ENCODE measurements at places on chromosomes 5 and 9. TPM values are rescaled to one million over a fixed set of nuclear protein-coding genes. Genes with fewer than 3 reads are reported as not detected.
A peak's percentile ranks its signal among the peaks of the same experiment; 100 is the strongest.

- H3K36me3 ChIP-seq = peaks cover 38% of the 10 kb centered on the region
- peaks cover 40% of the 10 kb centered on the region for H3K4me1 ChIP-seq
- H3K27ac ChIP-seq = no peak overlapping the region
- no peaks in the 10 kb centered on the region for H3K27me3 ChIP-seq
- DNase-seq = no peak
Observed at GRCh38 chr5:95941756-95942155, 19.9 kb downstream of the ELL2 start.

- no peak for DNase-seq
- H3K4me1 ChIP-seq = no peaks in the 10 kb centered on the region
- no peak overlapping the region for H3K27ac ChIP-seq
- H3K36me3 ChIP-seq = no peaks in the 10 kb centered on the region
Observed at GRCh38 chr9:94839398-94839797, 112.9 kb downstream of the AOPEP start.

DNA sequence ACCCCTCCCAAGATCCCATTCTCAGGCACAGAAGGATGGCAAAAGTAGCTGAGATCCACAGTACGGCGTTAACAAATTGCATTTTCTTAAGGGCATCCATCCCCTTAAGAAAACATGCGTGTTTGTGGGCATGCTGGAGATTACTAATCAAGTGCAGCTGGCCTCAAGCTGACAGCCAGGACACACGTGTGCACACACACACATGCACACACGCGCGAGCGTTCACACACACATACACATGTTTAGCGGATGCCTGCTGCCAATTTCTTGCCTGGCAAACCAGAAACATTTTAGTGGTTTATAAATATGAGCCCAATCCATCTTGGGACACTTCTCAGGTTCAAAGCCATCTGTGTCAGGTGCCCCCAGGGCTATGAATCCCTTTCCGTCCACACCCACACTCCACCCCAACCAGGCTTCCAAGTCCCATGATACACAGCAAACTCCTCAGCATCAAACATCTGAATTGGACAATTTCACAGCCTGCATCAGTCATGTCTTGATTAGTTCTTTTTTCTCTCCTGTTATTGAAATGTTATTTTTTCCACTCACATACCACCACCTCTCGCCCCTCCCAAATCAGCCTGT, 23.5 kb upstream of the SMIM23 start:
- peaks cover 3% of the 10 kb centered on the region for H3K4me1 ChIP-seq
- H3K27me3 ChIP-seq = peaks cover 9% of the 10 kb centered on the region
- H3K36me3 ChIP-seq = no peaks in the 10 kb centered on the region
- DNase-seq = no peak
- H3K27ac ChIP-seq = no peak overlapping the region
- H3K4me3 ChIP-seq = no peak overlapping the region

DNA sequence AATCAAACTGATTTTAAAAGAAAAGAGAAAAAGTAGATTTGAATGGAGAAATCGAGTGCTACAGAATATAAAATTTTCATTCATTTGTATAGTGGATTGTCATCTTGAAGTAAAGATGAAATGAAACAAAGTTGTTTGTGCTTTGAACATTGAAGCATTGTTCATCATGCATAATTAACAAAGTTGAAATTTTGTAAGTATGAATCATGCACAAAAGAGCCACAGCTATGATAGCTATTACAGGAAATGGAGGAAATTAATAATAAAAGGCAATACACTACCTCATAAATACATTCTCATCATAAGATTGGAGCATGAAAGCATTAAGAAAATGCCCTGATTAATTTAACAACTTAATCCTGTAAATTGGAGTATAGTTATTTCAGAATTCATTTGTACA, 153.4 kb upstream of the TLX3 start:
- no peak overlapping the region for H3K4me3 ChIP-seq
- H3K4me1 ChIP-seq = peaks cover under 1% of the 10 kb centered on the region
- H3K27ac ChIP-seq = no peak overlapping the region
- peak; percentile 38 for DNase-seq
- H3K36me3 ChIP-seq = no peaks in the 10 kb centered on the region

DNA sequence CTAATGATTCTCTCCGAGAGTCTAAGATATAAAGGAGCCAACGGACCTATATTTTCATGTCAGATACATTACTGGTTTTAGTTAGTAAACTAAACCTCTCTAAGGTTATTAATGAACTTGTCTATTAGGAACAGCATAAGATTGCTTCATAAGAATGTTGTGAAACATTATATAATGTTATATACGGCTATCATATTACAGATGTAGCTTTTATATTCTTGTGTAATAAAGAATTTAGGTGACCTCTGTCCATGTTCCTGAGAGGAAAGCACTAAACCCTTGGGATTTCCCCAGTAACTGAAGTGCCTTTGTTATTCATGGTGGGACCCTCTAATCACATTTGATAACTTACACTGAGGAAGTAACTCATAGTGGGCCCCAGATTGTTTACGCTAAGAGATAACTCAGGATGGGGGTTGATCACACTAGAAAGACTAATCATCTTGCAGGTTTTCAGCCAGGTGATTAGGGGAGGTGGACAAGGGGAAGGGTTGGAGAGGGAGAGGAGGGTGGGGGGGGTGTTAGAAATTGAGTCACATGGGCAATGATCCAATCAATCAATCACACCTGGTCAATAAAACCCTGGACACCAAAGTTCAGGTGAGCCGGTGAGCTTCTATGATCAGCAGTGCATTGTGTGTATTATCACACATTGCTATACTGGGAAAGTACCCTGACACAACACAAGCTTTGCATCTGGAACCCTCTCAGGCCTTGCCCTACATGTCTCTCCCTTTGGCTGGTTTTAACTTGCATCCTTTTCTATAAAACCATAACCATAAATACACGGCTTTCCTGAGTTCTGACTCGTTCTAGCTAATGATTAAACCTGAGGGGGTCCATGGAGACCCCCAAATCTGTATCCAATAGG, 25.8 kb downstream of the ECPAS start:
- H3K4me1 ChIP-seq = peaks cover 6% of the 10 kb centered on the region
- no peak overlapping the region for H3K4me3 ChIP-seq
- H3K27ac ChIP-seq = no peak overlapping the region
- peak; percentile 6 for DNase-seq
- no peaks in the 10 kb centered on the region for H3K27me3 ChIP-seq

DNA sequence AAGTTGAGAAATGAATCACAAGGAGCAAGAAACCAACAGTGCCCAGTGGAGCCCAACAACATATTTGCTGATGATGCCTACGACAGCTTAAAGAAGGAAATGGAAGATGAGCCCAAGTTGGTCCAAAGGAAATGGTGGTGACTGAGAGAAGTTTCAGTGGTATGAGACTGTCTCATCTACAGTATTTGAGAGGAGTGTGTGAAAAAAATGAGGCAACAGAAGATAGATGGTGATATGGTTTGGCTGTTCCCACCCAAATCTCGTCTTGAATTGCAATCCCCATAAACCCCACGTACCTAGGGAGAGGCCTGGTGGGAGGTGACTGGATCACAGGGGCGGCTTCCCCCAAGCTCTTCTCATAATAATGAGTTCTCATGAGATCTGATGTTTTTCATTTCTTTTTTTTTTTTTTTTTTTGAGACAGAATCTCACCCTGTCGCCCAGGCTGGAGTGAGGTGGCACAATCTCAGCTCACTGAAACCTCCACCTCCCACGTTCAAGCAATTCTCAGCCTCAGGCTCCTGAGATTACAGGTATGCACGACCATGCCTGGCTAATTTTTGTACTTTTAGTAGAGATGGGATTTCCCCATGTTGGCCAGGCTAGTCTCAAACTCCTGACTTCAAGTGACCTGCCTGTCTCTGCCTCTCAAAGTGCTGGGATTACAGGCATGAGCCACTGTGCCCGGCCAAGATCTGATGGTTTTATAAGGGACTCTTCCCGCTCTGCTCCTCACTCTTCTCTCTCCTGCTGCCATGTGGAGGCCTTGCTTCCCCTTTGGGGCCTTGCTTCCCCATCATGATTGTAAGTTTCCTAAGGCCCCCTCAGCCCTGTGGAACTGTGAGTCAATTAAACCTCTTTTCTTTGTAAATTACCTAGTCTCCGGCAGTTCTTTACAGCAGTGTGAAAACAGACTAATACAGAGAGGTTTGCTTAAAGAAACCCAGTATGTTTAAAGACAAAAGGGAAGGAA, 30.2 kb downstream of the EFCAB9 start:
- H3K27me3 ChIP-seq = no peaks in the 10 kb centered on the region
- peaks cover 12% of the 10 kb centered on the region for H3K36me3 ChIP-seq
- no peak overlapping the region for H3K4me3 ChIP-seq
- DNase-seq = no peak
- no peaks in the 10 kb centered on the region for H3K4me1 ChIP-seq
- H3K27ac ChIP-seq = no peak overlapping the region

- peak overlapping the region; percentile 84 for H3K4me3 ChIP-seq
- DNase-seq = no peak
- H3K4me1 ChIP-seq = peaks cover 10% of the 10 kb centered on the region
- H3K27me3 ChIP-seq = no peaks in the 10 kb centered on the region
- H3K36me3 ChIP-seq = peaks cover 18% of the 10 kb centered on the region
Observed at GRCh38 chr9:33263131-33264002, 1.1 kb downstream of the BAG1 start.

CD72 gene
- 0.09 TPM for polyA plus RNA-seq

GPR151 gene
- not detected for polyA plus RNA-seq

CCNJL gene
- 5.3 TPM for polyA plus RNA-seq

TNC gene
- polyA plus RNA-seq = 236 TPM

ENTPD2 gene
- not detected for polyA plus RNA-seq

Measured in IMR-90 (cell line).